ENCODE measurements at places on chromosomes 3 and 15.

- DNase-seq, result no peak
These were observed 34.4 kb downstream of the TRIM42 start for GRCh38 chr3:140712301-140712700.

DNA sequence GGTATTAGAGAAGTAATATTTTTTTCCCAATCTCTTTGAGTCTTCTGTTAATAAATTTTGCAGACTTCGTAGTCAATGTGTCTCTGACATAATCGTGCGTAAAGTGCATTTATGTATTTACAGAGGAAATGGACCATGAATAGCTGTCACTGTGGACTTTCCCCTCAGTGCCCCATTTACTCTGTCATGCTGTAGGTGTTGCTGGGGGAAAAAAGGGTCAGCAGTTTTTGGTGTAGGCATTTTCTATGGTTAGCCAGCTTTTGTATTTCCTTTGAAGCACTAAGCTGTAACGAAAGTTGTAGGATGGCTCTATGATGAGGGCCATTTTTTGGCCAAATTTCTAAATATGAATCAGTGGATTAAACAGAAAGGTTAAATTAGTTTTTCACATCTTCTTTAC lies 598.4 kb downstream of the FGF12 start:
- DNase-seq, result no peak

- DNase-seq, result no peak
These were observed 107.4 kb downstream of the P2RY1 start for GRCh38 chr3:152942366-152942765.

DNA sequence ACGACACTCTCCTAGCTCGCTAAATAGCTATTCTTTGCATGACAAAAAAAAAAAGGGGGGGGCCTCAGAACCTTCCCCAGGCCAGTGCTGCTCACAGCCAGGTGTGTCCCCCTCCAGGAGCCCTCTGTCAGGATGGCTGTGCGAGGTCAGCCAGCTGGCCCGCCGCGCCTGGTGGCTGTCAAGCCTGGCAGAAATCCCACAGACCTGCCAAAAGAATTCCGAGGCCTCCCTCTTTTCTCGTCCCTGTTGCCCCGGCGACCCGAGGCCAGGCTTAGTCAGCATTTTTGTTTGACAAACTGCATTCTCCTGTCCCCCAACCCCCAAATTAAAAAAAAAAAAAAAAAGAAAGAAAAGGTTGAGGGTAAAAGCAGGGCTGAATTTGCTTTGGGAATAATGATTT lies 61.9 kb downstream of the TM4SF4 start:
- DNase-seq, result no peak

DNA sequence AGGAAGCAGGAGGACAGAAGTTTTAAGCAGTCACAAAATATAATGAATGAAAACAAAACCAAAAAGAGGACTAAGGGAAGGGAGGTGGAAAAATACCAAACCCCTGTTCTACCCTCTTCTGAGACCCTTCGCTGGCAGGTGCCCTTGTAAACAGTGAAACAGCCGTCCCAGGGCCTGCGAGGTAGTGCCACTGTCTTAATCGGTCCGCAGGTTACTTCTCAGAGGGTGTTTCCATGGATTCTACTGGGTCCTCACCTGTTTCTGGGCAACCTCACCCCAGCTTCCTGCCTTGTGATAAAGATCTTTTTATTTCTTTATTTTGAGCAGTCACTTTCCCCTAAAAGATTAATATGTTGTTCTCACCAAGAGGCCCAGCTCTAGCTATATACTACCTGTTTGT lies 65.3 kb downstream of the SLC30A4 start:
- no peak for DNase-seq

GRCh38 chr15:57509965-57510364 lies 81.7 kb upstream of the MYZAP start:
- DNase-seq, result no peak

GRCh38 chr3:39668420-39668819 lies 141.0 kb upstream of the MYRIP start:
- peak; percentile 25 for DNase-seq

- DNase-seq, result peak; percentile 69
These were observed 34.1 kb upstream of the HACD2 start for GRCh38 chr3:123618768-123619484.

DNA sequence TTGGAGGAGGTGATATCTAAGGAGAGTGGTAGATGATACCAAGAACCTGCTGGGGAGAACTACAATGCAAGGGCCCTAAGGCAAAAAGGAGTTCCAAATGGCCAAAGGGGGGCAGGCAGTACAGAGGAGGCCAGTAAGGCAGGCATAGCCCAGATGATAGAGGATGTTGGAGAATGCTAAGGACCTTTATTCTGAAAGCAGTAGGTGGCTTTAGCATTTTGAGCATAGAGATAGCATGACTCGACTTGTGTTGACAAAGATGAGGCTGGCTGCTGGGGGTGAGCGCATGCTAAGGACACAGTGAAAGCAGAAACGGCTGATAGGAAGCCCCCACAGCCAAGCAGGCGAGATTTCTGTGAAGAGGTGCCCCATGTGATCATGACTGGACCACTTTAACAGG lies 419.3 kb downstream of the ERC2 start:
- DNase-seq, result no peak

DNA sequence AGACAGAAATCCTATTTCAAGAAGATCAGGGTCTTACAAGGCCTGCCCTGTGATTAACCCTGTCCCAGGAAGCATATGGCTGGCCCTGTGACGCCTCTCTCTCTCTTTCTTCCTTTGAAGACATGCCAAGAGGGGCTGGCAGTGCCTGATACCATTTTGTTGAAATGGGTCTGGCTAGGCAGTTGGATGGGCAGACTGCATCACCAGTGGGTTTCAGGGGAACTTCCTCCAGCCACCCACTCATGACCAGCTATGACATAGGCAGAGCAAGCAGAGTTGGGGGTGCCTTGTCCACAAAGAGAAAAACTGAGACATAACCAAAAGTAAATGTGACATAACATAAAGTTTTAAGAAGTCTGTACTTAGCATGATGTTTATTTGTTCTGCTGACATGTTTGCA lies 31.4 kb upstream of the MANF start:
- DNase-seq, result no peak

- DNase-seq, result no peak
These were observed 2.6 kb downstream of the SLITRK3 start for GRCh38 chr3:165193366-165194254.

DNA sequence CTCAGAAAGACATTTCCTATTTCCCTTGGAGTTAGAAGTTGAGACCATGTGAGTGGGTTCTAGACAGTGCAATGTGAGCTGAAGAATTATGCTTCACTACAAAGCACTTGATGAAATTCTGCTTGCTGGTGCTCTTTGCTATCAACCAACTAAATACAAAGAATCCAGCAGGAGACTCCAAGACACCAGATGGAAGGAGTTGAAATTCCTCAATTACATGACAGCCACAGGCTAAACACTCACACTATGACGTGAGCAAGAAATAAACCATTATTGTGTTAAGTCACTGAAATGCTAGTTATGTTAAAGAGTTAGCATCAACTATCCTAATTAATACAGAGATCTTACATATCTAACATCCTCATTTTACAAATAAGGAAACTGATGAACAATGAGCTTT lies 8.2 kb upstream of the MAP4 start:
- no peak for DNase-seq

- no peak for DNase-seq
These were observed 49.7 kb downstream of the STARD5 start for GRCh38 chr15:81274255-81274654.

- no peak for DNase-seq
These were observed 159.4 kb upstream of the CHRM5 start for GRCh38 chr15:33808720-33809457.

DNA sequence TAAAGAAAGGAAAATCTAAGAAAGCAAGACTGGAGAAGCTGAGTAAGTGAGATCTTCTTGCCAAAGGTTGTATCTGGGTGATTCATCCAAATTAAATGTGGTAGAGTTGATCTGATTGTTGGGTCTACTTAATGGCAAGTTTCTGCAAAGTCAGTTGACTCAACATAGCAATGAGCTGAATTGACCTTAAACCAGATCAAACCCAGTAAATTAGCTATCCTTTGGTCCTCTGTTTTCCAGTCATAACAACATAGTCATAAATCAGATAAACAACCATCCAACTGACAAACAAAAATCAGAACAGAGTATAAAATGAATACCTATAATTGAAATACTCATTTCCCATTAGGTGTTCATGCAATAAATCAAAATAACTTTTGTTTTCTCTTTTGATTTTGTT lies 142.6 kb upstream of the CFAP20DC start:
- no peak for DNase-seq

- no peak for DNase-seq
These were observed 278.3 kb downstream of the SHQ1 start for GRCh38 chr3:72569754-72570440.

GRCh38 chr3:32352563-32352962 lies 39.1 kb upstream of the CMTM7 start:
- DNase-seq, result no peak

- no peak for DNase-seq
These were observed 2.0 kb upstream of the CAPN7 start for GRCh38 chr3:15204005-15204404.

DNA sequence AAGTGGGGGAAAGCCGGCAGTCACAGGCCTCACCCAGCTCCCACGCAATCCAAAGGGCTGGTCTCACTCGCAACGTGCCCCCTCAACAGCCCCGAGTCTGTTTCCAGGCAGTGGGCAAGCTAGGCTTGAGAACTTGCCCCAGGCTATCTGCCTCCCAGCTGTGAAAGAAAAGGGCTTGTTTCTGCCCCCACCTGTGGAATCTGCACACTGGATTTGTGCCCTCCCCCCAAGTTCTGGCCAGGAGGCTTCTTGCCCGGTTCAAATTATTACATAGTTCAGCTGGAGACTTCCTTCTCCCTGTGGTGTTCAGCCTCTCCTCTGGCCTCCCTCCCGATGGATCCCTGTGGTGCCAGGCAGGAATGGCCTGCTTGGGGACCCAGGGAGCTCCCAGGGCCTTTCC lies 283.9 kb upstream of the LYSMD4 start:
- no peak for DNase-seq

DNA sequence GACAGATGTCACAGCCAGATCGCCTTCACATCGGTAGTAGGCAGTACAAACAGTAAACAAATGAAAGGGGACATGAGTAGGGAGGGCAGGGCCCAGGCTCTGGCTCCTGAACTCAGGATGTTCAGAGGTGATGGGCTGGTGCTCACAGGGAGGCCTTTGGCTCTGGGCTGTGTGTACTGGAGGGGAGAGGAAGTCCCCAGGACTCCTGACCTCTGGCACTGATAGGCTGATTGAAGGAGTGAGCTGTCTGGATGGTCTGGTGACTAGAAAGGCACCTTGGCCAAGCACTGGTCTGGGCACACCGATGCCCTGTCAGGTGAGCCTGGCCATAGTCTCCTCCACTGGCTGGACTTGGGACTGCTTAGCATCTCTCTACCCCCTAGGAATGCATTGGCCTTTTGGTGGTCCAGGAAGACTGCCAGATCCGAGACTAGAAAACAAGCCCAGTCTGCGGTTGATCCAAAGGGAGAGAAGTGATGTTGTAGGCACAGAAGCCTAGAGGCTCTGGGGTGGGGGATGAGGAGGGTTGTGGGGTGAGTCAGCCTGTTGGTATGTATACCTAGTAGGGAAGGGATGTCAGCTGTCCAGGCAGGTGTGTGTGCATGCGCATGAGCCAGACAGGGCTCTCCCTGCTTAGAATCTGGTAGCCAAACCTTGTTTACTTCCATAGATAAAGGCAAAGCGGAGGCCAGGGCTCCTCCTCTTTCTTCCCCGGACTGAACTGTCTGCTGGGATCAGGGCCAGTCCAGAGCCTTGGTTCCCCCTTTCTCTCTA lies 1.9 kb downstream of the SPINT1 start:
- no peak for DNase-seq

DNA sequence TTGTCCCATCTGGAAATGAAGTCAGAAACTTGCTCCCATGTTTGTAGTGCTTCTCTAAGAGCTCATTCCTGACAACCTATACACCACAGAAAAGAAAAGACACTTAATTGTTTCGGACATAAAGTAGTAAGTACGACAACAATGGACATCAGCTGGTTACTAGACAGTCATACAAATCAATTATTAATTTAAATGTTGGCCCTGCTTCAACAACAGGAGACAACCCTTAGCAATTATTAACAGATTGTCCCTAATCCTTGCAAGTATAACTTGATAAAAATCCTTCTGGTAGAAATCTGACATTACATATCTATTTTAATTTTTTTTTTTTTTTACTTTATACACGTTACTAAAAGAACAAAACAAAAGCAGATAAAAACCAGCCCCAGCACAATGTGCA lies 29.8 kb downstream of the ERICH6 start:
- no peak for DNase-seq

GRCh38 chr3:18782191-18782590 lies 357.1 kb upstream of the SATB1 start:
- DNase-seq, result no peak

DNA sequence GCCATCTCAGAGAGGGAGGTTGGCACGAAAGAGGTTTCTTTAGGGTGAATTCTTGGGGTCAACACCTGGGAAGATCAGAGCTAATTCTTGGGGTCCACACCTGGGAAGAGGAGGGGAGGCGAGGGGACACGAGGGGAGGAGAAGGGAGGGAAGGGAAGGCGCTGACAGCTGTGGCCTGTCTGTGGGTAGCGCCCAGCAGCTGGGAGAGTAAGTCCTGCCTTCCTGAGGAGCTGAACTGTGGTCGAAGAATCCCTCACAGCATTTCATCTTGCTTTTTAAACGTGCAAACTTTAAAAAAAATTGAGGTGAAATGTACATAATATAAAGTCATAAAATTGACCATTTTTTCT lies 63.2 kb upstream of the CGNL1 start:
- DNase-seq, result no peak

DNA sequence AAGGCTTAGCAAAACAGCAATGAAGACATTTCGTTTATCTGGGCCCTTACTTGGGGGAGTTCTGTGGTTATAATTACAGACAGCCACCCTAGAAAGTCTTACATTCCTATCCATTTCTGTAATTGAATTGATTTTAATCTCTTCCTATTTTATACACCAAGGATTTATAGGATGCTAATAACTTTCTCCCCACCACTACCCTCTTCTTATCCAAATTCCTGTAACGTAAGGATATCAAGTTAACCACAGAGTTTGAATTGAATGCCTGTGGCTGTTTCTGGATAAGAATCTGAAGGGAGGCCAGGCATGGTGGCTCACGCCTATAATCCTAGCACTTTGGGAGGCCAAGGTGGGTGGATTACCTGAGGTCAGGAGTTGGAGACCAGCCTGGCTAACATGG lies 78.6 kb downstream of the MLH1 start:
- DNase-seq, result no peak

- no peak for DNase-seq
These were observed 11.4 kb downstream of the ACAA1 start for GRCh38 chr3:38125305-38126120.

GRCh38 chr3:51393134-51393495 lies 2.0 kb downstream of the RBM15B start:
- DNase-seq, result no peak
